ENCODE measurements at places on chromosomes 11 and 22. TPM values are rescaled to one million over a fixed set of nuclear protein-coding genes. Genes with fewer than 3 reads are reported as not detected.

DNA sequence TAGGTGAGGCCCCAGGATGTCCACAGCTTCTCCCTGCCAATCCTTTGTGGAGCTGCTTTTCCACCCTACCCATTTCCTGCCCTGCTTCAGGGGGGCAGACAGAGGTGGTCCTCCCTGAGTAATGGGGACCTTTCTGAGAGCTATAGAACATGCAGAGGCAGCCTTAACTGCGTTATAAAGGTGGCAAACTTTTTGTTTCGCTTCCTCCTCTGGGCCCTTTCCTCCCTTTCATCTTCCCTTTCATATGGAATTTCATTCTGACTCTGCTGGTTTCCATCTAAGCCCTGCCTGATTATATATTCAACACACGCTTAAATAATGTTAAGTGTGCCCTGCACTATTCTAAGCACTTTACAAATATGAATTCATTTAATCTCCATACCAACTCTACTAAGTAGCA lies 169.3 kb upstream of the E2F8 start:
- DNase-seq = no peak

DNA sequence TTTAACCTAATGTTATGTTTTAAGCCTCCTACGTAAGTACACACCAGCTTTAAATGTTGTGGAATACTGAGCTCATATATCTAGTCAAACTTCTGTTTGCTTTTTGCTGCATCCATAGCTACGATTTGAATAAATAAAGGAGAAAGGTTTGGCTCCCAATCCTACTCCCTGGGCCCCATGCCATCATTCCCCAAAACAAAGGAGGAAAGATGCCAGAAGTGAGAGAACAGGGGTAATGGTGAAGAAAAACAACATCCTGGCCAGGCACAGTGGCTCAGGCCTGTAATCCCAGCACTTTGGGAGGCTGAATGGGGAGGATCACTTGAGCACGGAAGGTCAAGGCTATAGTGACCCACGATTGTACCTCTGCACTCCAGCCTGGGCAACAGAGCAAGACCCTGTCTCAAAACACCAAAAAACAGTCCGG lies 26.5 kb downstream of the SCGB1A1 start:
- no peak for DNase-seq

DNA sequence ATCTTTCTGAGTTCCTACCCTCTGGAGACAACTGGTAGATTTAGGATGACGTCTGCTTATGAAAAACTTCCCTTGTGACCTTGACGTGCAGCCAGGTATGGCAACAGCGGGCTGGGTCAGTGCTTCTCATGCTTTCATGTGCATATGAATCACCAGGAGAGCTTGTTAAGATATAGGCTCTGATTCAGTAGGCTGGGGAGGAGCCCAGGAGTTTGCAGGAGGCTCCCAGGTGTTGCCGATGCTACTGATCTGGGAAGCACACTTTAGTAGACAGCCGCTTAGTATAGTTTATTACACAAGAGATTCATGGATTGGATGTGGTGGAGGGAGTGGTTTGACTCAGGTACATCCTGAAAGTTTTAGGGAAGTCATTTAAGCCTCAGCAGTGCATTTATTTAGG lies 23.8 kb downstream of the DIXDC1 start:
- no peak for DNase-seq

DNA sequence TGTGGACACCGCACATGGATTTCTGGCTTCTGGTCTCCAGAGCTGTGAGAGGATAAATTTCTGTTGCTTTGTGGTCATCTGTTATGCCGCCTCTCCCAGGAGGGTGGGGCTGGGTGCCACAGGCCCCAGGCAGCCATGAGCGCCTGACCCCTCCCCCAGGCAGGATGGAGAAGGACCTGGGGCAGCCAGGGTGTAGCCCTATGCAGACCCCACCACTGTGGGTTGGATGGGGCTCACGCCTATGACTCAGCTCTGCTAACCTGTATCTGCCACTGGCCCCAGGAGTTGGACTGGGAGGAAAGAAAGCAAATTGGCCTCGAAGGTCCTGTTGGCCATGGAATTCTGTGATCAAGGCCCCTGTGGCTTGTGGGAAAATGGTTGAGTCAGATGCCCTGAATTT lies 1351.1 kb downstream of the BRD1 start:
- no peak for DNase-seq

DNA sequence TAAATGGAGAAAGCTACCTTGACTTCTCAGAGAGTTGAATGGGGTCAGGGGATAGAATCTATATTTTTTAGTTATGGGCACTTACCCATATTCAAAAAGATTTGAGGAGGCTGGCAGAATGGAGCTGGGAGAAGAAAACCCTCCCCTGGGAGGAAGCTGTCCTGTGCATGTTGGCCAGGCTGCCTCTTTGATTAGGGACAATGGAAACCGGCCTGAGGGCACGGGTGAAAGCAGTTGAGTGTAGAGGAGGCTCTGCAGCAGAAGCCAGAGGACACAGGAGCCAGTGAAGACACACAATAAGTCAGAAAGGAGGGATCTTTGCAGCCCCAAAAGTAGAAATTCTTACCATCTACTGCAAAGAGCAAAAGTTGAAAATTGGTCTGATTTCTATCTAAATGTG lies 66.6 kb upstream of the B3GAT1 start:
- DNase-seq = no peak

Gene MIOX
- not detected for total RNA-seq

Data from omental fat pad (tissue), 4 donors.